ENCODE measurements at places on chromosomes 4 and X. TPM values are rescaled to one million over a fixed set of nuclear protein-coding genes. Genes with fewer than 3 reads are reported as not detected.

CXXC4 gene
- polyA plus RNA-seq: 10.2 TPM

PFKFB1 gene
- polyA plus RNA-seq: 0.45 TPM

- no peak for DNase-seq
Observed at GRCh38 chrX:43096830-43097229, 318.9 kb upstream of the PPP1R2C start.

DNA sequence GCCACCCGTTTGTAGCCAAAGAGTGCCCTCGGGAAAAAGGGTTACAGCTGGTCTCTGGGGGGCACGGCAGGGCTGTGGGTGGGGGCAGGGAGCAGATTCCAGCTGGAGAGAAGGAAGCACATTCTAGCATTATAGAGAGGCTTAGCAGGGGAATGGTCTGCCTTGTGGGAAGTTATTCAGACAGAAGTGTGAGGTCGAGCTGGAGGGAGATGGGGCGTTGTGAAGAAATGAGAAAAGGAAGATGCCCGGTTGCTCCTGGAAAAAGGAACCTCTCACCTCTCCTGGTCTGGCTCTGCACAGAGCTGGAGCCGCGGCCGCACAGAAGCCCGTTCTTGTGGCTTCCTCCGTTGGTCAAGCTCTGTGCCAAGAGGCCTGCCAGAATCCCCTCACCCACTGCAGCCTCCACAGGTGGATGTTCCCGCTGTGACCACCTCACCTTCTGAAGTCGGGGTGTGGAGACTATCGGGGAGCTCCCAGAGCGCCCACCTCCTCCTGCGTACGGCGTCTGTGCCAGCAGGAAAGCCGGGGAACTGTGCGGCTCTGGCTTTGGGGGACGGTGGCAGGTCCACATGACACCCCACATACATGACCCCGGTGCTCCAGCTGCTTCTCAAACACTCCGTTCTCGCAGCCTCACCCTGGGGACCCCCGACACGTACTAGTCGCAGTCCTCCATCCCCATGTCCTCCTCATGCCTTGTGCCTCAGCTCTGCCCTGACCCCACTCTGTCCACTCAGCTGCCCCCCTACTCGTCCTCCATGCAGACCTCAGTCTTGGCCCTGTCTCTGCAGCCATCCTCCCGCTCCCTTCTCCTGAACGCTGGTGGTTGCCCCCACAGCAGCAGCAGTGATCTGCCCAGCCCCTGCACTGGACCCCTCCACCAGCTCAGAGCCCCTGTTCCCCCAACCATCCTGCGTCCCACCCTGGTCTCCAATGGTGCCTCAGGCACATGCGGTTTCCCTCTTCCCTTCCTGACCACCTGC lies 52.2 kb upstream of the HGFAC start:
- no peak for DNase-seq

- DNase-seq: no peak
Observed at GRCh38 chr4:150315691-150316090, 237.4 kb downstream of the DCLK2 start.

DNA sequence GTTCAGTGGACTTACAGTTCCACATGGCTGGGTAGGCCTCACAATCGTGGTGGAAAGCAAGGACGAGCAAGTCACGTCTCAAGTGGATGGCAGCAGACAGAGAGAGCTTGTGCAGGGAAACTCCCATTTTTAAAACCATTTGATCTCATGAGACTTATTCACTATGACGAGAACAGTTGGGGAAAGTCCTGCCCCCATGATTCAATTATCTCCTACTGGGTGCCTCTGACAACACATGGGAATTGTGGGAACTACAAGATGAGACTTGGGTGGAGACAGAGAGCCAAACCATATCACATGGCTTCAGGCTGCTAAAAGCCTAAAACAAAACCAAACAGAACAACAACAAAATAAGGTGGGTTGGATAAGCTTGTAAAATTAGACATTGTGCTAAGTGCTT lies 194.4 kb upstream of the CPEB2 start:
- DNase-seq: no peak

- DNase-seq: no peak
Observed at GRCh38 chr4:158161551-158162354, 11.1 kb downstream of the GASK1B start.

Measured in right renal pelvis (tissue), 4 donors.